ENCODE measurements at places on chromosomes 5 and 9.

GRCh38 chr5:25020454-25020853, 375.7 kb upstream of the CDH10 start:
- H3K36me3 ChIP-seq: no peaks in the 10 kb centered on the region
- H3K27ac ChIP-seq: no peak overlapping the region
- no peaks in the 10 kb centered on the region for H3K4me1 ChIP-seq
- no peak overlapping the region for H3K4me3 ChIP-seq
- H3K27me3 ChIP-seq: no peaks in the 10 kb centered on the region

GRCh38 chr5:154258531-154259217, 68.1 kb downstream of the GALNT10 start:
- no peaks in the 10 kb centered on the region for H3K4me1 ChIP-seq
- DNase-seq: no peak
- H3K4me3 ChIP-seq: no peak overlapping the region
- H3K36me3 ChIP-seq: no peaks in the 10 kb centered on the region
- no peak overlapping the region for H3K27ac ChIP-seq

- no peak overlapping the region for H3K4me3 ChIP-seq
- no peaks in the 10 kb centered on the region for H3K27me3 ChIP-seq
- H3K4me1 ChIP-seq: no peaks in the 10 kb centered on the region
- H3K27ac ChIP-seq: no peak overlapping the region
- no peak for DNase-seq
- H3K36me3 ChIP-seq: no peaks in the 10 kb centered on the region
Measured at GRCh38 chr9:111959468-111960359, 63.1 kb downstream of the UGCG start.

- no peak overlapping the region for H3K27ac ChIP-seq
- no peak overlapping the region for H3K4me3 ChIP-seq
- H3K36me3 ChIP-seq: no peaks in the 10 kb centered on the region
- H3K4me1 ChIP-seq: peaks cover 11% of the 10 kb centered on the region
Measured at GRCh38 chr5:143342607-143343006, 60.9 kb downstream of the NR3C1 start.

Measured in naive thymus-derived CD4-positive, alpha-beta T cell (primary cell).